ENCODE measurements at places on chromosomes 12 and 14. TPM values are rescaled to one million over a fixed set of nuclear protein-coding genes. Genes with fewer than 3 reads are reported as not detected.

- no peaks in the 10 kb centered on the region for H3K36me3 ChIP-seq
- H3K27ac ChIP-seq, result no peak overlapping the region
- no peak overlapping the region for H3K4me3 ChIP-seq
- no peaks in the 10 kb centered on the region for H3K27me3 ChIP-seq
- no peaks in the 10 kb centered on the region for H3K4me1 ChIP-seq
- DNase-seq, result no peak
These were observed 346.3 kb downstream of the ETNK1 start for GRCh38 chr12:22971247-22971646.

SSPN gene
- total RNA-seq, result 6.9 TPM

HNF1A gene
- not detected for total RNA-seq

DNA sequence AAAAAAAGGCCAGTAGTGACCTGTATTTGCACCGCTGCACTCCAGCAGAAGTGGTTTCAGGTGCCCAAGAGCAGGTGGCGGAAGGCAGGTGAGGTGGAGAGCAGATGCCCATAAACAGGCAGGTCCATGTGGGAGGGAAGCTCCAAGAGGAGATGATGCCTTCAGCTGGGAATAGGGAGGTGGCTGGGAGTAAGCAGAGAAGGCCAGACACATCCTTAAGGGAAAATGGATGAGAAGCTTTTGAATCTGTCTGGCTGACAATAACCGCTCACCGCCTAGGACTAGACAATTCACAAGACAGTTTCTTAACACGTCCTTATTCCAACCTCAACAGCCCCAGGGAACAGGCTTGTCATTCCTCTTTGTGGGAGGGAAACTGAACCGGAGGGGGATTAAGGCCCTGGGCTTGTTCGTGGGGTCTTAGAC is 43.9 kb upstream of the PLEKHG6 start:
- no peaks in the 10 kb centered on the region for H3K27me3 ChIP-seq
- H3K36me3 ChIP-seq, result no peaks in the 10 kb centered on the region
- peaks cover 7% of the 10 kb centered on the region for H3K4me1 ChIP-seq
- H3K27ac ChIP-seq, result peak overlapping the region; percentile 71
- peak; percentile 83 for DNase-seq
- no peak overlapping the region for H3K4me3 ChIP-seq

DNA sequence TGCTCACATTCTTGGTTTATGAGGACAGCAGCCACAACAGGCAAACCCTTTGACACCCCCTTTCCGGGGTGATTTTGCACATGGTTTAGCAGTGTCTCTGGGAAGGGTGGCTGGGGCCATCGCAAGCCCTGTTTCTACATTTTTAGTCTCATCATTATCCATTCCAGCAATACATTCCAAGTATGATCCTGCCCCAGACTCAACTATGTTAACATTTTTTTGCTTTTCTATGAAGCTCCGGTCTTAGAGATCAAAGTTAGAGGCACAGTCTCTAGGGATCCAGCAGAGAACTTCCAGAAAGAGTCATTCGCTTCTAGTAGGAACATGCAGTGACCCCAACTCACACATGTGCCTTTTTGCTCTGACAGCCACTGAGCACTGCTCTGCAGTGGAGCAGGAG is 130.9 kb downstream of the TBX5 start:
- H3K36me3 ChIP-seq, result no peaks in the 10 kb centered on the region
- H3K27ac ChIP-seq, result no peak overlapping the region
- no peaks in the 10 kb centered on the region for H3K4me1 ChIP-seq
- DNase-seq, result no peak
- no peaks in the 10 kb centered on the region for H3K27me3 ChIP-seq

DNA sequence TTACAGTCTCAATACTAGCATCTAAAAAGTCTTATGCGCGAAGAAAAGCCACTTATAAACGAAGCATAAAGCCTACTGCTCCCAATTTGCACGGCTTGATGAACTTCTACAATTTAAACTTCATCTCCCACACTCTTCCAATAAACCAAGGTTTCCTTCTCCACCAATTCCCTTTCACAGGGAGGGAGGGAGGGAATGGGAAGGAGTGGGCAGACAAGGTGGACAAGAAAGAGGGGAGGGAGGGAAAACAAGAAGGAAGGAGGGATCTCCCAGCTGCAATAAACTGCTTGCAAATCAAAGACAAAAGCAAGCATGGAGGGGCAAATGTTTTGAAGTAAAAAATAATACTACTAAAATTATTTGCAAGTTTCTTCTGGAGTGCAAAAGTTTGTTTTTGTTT is 64.5 kb downstream of the MED13L start:
- H3K36me3 ChIP-seq, result no peaks in the 10 kb centered on the region
- no peak overlapping the region for H3K27ac ChIP-seq
- H3K27me3 ChIP-seq, result no peaks in the 10 kb centered on the region
- DNase-seq, result no peak
- no peak overlapping the region for H3K4me3 ChIP-seq

CLEC2A gene
- total RNA-seq, result not detected

FOXA1 gene
- total RNA-seq, result 33.6 TPM

DNA sequence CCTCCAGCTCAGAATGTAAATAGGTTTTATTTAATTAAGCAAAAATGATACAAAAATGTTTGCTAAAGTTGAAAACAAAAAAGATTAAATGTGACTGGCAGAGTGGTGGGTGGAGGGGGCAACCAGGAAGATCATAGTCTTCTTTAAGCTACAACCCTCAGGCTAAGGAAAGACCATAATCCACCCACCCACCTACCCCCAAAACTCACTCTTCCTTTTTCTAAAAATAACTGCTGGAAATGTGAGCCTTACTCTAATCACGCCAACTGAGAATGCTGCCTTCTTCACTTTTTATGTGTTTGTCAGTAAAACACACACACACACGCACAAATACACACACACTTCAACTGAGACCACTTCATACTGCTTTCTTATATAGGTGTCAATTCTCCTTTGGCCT is 230.0 kb upstream of the EGLN3 start:
- H3K27ac ChIP-seq, result no peak overlapping the region
- no peaks in the 10 kb centered on the region for H3K36me3 ChIP-seq
- H3K4me3 ChIP-seq, result no peak overlapping the region
- DNase-seq, result no peak
- H3K4me1 ChIP-seq, result no peaks in the 10 kb centered on the region

DNA sequence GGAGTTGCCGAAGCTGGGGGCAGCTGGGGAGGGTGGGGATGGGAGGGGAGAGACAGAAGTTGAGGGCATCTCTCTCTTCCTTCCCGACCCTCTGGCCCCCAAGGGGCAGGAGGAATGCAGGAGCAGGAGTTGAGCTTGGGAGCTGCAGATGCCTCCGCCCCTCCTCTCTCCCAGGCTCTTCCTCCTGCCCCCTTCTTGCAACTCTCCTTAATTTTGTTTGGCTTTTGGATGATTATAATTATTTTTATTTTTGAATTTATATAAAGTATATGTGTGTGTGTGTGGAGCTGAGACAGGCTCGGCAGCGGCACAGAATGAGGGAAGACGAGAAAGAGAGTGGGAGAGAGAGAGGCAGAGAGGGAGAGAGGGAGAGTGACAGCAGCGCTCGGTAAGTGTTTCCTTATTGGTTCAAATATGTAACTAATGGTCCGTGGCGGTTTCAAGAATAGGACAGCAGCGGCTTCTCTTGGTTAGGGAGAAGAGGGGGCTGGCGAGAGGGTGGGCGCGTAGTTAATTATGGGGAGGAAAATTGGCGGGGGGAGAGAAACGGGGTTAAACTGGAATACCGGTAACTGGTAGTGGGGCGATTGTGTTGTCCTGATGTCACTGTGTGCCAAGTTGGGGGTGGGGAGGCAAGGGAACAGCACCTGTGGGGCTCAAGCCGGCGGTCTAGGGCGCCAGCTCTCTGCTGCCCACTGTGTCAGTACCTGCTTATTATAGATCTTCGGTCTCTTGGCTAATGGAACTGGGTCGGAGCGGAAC is 8.4 kb downstream of the HOXC8 start:
- no peaks in the 10 kb centered on the region for H3K4me1 ChIP-seq
- DNase-seq, result no peak
- H3K27me3 ChIP-seq, result peaks cover 100% of the 10 kb centered on the region
- no peaks in the 10 kb centered on the region for H3K36me3 ChIP-seq
- H3K4me3 ChIP-seq, result peak overlapping the region; percentile 25
- no peak overlapping the region for H3K27ac ChIP-seq

DNA sequence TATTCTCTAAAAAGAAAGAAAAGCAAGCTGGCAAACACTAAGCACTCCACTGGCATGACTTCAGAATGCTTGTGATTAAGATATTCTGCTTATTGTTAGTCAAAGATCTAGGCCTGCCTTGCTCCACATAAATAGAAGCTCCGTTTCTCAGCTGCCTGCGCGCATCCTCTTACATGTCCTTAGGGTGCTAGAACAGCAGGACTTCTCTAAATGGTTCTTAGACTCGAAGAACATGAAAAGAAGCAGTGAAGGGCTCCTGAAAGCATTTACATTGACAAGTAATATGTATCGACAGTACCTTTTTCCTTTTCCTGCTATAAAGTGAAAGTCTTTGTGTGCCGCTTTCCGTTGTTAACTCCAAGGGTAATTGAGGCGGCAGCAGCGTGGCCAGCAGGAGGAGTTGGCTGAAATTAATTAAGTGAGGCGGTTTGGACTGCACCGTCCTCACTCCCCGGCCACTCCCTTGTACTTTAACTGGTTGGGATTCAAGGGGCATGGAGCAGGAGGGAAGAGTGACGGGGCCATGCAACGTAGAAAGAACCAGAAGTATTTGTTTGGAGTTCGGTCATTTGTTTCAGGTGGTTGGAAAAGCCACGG is 34.2 kb upstream of the OTX2 start:
- no peak for DNase-seq
- H3K36me3 ChIP-seq, result no peaks in the 10 kb centered on the region
- H3K27ac ChIP-seq, result no peak overlapping the region
- no peak overlapping the region for H3K4me3 ChIP-seq
- H3K4me1 ChIP-seq, result no peaks in the 10 kb centered on the region

- H3K36me3 ChIP-seq, result no peaks in the 10 kb centered on the region
- H3K27ac ChIP-seq, result no peak overlapping the region
- DNase-seq, result no peak
- H3K4me1 ChIP-seq, result peaks cover 41% of the 10 kb centered on the region
These were observed 24.7 kb upstream of the KRT78 start for GRCh38 chr12:52873513-52873831.

- no peaks in the 10 kb centered on the region for H3K27me3 ChIP-seq
- no peak for DNase-seq
- H3K36me3 ChIP-seq, result no peaks in the 10 kb centered on the region
These were observed 22.2 kb upstream of the ABCD4 start for GRCh38 chr14:74324931-74325361.

DNA sequence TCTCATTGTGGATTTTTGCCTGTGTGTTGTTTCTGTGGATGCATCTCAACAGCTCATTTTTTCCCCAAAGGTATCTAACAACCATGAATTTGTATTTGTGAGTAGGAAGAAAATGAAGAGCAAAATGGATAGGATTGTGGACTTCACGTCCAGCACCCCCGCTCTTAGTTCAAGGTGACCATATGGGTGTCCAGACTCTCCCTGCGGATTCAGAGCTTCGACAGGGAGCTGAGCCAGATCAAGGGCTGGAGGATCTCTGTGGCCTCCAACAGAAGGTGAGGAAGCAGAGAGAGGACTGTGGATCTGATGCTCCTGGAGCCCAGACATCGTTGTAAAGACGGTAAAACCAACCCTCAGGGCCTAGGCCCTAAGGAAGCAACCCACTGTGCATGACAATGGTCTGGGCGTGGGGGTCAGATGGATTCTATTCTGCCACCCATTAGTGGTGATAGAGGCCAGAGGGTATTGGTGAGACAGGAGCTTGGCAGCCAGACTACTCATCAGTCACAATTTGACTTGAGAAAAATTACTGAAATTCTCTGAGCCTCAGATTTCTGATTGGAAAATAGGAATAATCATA is 659.7 kb upstream of the TMEM132C start:
- no peak overlapping the region for H3K4me3 ChIP-seq
- no peak overlapping the region for H3K27ac ChIP-seq
- DNase-seq, result no peak
- H3K36me3 ChIP-seq, result no peaks in the 10 kb centered on the region
- H3K27me3 ChIP-seq, result no peaks in the 10 kb centered on the region

DNA sequence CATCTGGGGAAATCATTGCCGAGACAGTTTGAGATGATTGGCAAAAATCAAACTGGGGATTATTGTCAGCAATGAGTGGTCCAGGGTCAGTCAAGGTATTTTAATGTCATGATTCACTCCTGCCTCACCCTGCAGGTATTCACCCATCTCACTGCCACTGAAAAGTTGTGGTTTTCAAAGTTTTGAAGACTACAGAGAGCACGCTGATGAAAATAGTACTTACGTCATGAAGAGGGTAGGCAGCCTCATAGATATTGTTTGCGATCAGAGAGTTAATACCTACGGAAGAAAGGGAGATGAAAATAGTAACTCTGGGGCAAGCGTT is 138.0 kb downstream of the ANO2 start:
- H3K4me1 ChIP-seq, result no peaks in the 10 kb centered on the region
- DNase-seq, result no peak
- H3K4me3 ChIP-seq, result no peak overlapping the region
- H3K27me3 ChIP-seq, result peaks cover 11% of the 10 kb centered on the region
- H3K27ac ChIP-seq, result no peak overlapping the region
- no peaks in the 10 kb centered on the region for H3K36me3 ChIP-seq

GRCh38 chr12:106178562-106178961 is 39.8 kb upstream of the NUAK1 start:
- no peak for DNase-seq
- H3K4me1 ChIP-seq, result no peaks in the 10 kb centered on the region
- no peak overlapping the region for H3K27ac ChIP-seq
- no peaks in the 10 kb centered on the region for H3K36me3 ChIP-seq
- no peak overlapping the region for H3K4me3 ChIP-seq
- no peaks in the 10 kb centered on the region for H3K27me3 ChIP-seq

GRCh38 chr12:18906395-18906794 is 168.5 kb downstream of the CAPZA3 start:
- no peak overlapping the region for H3K27ac ChIP-seq
- no peaks in the 10 kb centered on the region for H3K4me1 ChIP-seq
- H3K36me3 ChIP-seq, result no peaks in the 10 kb centered on the region
- H3K27me3 ChIP-seq, result no peaks in the 10 kb centered on the region

DNA sequence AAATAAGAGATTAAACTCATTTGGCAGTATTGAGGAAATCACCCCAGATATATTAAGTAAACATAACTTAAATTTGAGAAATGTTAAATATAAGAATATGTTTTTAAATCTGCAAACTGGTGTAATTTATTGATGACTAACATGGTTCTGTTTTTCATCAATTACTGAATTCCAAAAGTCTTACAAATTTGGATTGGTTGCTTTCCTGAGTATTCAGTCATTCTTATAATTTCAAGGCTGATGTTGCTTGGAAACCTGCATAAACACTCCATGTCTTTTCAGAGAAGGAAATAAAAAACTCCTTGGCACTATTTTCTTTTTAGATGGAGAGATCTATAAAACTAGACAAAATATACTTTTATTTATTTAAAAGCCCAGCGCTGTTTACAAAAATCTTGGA is 71.7 kb downstream of the NOVA1 start:
- H3K27ac ChIP-seq, result no peak overlapping the region
- H3K27me3 ChIP-seq, result no peaks in the 10 kb centered on the region
- no peak for DNase-seq
- H3K4me3 ChIP-seq, result no peak overlapping the region
- no peaks in the 10 kb centered on the region for H3K36me3 ChIP-seq
- no peaks in the 10 kb centered on the region for H3K4me1 ChIP-seq

ESPL1 gene
- total RNA-seq, result 2.8 TPM

NFYB gene
- 29.8 TPM for total RNA-seq

DNA sequence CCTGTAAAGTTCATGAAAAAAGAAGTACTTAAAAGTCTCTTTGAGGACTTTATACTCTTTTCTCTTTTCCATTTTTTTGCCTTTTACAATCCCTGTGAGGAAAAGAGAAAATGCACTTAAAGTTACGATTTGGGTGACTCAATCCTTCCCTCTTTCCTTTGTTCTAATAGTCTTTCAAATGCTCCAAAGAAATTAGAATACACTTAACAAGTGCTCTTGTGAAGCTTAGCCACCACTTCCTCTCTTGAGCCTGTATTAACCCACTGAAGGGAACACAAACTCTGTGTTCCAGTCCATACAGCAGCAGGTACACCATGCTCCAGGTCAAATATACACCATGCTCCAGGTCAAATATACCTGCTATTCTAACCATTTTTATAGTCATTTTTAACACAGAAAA is 581.1 kb upstream of the MGAT4C start:
- H3K36me3 ChIP-seq, result no peaks in the 10 kb centered on the region
- H3K4me3 ChIP-seq, result no peak overlapping the region
- no peak for DNase-seq

Data from left lung (tissue), 14 donors.